ENCODE measurements at places on chromosomes 2 and 18.

- DNase-seq = no peak
These were observed 18.4 kb downstream of the UPP2 start for GRCh38 chr2:158120102-158120501.

GRCh38 chr2:36456227-36457175 lies 100.9 kb downstream of the CRIM1 start:
- DNase-seq = no peak

GRCh38 chr2:174546519-174547506 lies 50.8 kb downstream of the WIPF1 start:
- peak; percentile 54 for DNase-seq

DNA sequence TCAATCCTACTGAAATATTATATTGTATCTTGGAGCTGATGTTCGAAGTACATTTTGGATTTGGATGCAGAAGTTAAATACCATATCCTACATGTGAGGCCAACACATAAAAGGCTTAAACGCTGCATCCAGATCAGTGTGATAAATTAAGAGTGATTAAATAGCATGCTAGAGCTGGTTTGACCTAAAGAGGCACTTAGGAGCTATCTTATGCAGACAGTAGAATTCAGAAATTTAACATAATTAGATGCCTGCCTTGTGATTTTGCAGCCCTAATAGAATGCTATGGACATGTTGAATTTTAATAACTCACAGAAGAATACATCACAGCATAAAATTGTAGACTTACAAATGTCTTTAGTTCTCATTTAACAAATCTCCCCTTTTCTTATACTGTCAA lies 501.2 kb upstream of the LINC00305 start:
- DNase-seq = no peak

DNA sequence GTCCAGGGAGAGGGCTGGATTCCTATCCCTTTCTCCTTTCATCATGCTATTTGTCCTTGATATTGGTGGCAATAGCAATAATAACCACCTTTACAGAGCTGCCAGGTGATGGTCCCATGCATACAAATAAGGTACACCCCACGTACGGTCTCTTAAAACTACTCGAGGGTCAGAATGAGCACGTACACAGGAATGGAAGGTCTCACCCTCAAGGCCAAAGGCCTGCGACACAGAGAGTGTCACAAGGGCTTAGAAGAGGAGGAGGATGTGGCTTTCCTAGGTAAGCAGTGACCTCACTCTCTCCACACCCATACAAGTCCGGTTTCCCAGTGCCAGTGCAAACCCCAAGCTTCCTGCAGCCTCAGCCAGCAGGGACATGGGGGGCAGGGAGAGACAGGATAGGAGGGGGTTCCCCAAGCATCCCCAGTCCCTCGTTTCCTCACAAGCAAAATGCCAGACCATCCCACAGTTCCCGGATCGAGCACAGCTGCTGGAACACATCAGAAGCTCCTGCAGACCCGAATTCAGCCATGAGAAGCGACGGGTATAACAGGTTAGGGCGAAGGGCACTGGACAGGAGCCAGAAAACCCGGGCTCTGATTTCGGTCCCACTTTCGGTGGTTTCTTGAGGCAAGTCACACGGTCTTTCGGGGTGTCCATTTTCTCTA lies 49.2 kb downstream of the PLB1 start:
- DNase-seq = no peak

DNA sequence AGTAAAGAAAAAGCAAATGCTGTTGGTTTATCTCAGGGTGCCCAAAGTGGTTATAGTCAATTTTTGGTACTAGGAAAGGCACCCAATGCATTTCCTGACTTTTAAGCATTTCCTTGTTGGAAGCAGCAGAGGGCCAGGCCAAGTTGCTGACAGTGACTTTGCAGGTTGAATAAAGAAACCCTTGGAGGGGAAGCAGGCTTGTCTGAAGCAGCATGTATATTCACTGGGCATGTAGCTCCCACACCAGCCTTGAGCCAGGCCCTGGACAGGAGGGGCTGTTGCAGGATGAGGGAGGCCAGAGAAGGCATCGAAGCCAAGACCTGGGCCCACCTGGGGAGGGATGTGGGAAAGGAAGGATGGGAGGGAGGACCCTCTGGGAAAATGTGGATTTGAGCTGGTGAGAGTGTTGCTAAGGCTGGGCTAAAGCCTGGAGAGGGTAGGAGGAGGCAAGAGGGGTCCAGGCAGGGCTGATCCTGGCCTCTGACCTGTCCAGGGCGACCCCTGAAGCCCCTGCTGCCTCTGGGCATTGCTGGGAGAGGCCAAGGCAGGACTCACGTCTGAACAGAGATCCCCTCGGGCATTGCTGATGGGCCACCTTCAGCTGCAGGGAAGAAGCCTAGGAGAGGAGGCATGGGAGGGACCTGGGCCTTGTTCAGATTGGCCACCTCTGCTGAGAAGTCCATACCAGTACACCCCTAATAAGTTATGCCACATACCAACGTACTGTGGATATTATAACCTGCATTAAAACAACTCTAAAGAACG lies 79.6 kb downstream of the STPG4 start:
- no peak for DNase-seq

DNA sequence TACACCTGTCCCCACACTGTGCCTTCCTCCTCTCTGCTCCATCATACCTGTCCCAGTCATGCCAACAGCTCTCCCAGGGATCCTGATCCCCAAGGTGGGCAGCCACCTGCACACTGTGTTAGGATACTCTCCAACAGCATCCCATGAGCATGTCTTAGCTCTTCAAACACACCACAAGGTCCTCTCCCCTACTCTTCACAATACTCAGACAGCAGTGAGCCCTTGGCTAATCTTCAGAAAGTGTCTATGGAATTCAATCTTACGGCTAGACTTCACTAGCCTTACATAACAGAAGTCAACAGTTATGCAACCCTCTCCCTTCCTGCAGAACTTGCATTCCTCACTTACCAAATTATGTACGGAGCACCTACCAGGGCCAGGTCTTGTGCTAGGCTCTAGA lies 79.9 kb downstream of the MYO5B start:
- DNase-seq = no peak

GRCh38 chr2:178905261-178905660 lies 98.0 kb upstream of the TTN start:
- no peak for DNase-seq

GRCh38 chr18:37529863-37530262 lies 35.7 kb downstream of the CELF4 start:
- DNase-seq = no peak

DNA sequence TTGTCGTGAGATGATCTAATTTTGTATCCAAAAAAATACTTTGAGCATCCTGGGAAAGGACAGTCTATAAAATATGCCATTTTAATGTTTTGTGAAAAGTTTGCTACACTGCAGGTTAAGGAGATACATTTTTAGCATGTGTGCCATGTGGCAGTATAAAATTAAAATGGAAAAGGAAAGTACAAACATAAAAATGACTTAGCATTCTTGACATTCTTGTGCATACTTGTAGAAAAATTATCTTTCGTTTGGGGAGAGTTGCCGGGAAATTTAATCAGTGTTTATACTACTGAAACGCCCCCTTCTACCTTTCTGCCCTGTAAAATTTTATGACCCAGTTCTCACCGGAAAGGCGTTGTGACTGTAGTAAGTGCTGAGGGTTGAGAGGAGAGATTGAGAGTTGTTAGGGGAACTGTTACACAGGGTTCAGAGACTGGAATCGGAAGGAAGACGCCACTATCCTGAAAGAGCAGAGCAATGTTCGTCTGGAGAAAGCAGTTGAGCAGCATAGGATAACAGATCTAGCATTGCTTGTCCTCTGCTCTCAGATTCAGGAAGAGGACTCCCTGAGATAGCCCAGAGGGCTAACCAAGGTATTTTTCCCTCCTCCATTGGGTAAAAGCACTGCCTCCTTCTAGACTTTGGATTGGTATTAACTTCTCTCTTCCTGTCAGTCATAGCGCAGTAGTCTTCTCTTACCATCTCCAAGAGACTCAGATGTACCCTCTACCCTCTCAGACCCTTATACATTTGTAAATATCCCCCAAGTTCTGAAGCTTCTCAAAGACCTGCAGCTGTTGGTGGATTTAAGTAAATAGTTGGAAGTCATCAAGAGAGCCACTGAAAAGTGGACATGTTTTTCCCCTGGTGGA lies 2.7 kb downstream of the CDH20 start:
- peak; percentile 23 for DNase-seq

DNA sequence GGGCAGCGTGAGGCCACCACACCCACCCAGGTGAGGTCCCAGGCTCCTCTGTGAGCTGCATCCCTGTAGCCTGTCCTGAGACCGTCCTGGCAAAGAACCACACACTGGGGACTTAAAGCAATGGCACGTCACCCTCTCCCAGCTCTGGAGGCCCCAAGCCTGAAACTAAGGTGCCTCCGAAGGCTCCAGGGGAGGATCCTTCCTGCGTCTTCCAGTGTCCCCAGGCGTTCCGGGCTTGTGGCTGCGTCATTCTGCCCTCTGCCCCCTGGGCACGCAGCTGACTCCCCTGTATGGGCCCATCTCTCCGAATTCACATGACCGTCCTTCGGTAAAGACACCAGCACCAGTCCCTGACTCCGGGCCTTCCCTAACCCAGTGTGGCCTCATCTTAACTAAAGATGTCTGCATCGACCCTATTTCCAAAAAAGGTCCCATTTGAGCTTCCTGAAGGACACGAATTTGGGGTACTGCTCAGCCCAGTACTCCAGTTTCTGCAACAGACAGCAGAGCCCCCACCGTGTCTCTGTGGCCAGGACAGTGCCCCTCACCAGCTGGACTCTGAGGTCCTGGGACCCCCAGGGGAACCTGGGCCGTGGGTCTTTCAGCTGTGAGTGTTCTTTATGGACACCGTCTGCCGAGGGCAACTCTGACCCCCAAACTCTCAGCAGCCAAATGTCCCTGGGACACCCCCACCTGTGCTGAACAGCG lies 75.2 kb upstream of the CTDP1 start:
- DNase-seq = no peak

GRCh38 chr18:37432436-37433195 lies 133.0 kb downstream of the CELF4 start:
- no peak for DNase-seq

- DNase-seq = no peak
These were observed 116.8 kb downstream of the SPTBN1 start for GRCh38 chr2:54572636-54573536.

DNA sequence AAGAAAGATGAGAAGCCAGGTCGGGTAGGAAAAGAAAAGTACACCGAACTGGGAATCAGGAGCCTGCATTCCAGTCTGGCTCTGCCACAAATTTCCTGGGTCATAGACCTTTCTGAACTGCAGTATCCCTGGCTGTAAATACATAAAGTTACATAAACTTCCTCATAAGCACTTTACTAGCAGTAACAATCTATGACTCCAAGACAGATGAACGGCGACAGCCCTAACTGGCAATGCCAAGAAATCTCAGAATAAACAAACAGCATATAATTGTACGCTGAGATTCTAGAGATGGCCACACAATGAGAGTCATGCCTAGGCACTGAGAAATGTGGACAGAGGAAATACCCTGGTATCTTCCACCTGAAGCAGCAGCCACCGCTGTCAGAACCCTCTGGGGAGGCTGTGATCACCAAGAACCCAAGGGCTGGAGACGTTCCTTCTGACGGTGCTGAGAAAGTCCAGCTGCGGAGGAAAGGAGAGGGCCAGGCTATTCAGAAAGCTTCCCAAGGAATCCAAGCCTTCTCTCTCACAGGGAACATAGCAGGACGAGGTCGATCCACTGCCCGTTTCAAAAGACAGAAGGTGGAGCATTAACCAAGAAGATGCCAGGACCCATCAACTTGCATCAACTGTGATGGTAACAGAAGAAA lies 89.3 kb upstream of the SLC66A3 start:
- DNase-seq = no peak

- no peak for DNase-seq
These were observed 49.9 kb downstream of the SNED1 start for GRCh38 chr2:241048149-241048948.

DNA sequence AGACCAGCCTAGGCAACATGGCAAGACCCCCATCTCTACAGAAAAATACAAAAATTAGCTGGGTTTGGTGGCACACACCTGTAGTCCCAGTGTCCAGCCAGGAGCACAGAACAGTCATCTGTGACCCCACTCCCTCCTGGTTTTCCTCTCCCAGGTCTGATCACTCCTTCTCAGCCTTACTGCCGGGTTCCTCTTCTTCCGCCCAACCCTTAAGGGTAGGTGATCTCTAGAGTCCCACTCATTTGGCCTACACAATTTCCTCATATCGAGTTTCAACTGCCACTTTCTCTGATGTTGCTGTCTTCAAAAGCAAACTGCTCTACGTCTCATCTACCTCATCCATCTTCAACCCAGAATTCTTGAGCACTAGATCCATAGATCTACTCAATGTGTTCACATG lies 13.4 kb upstream of the MAT2A start:
- DNase-seq = no peak

- DNase-seq = no peak
These were observed 93.6 kb upstream of the FAM117B start for GRCh38 chr2:202541137-202541536.

DNA sequence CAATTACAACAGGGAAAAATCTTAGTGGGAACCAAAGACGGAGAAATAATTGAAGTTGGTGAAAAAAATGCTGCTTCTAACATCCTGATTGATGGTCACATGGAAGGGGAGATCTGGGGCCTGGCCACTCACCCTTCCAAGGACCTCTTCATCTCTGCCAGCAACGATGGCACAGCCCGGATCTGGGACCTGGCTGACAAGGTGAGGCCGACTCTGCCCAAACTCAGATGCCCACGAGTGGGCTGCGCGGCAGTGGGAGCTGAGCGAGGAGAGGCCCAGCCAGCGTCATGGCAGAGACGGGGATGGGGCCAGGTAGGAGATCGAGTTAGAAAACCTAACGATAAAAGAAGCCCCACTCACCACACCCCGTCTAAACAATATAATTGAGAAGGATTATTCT lies 87.7 kb downstream of the RTN4 start:
- DNase-seq = no peak

GRCh38 chr2:19614066-19614465 lies 255.6 kb upstream of the OSR1 start:
- DNase-seq = no peak

- DNase-seq = no peak
These were observed 41.2 kb downstream of the SRD5A2 start for GRCh38 chr2:31539505-31539904.

- DNase-seq = no peak
These were observed 4.4 kb upstream of the KYNU start for GRCh38 chr2:142872882-142873724.

- DNase-seq = no peak
These were observed 371.9 kb downstream of the IRS1 start for GRCh38 chr2:226427538-226428307.

DNA sequence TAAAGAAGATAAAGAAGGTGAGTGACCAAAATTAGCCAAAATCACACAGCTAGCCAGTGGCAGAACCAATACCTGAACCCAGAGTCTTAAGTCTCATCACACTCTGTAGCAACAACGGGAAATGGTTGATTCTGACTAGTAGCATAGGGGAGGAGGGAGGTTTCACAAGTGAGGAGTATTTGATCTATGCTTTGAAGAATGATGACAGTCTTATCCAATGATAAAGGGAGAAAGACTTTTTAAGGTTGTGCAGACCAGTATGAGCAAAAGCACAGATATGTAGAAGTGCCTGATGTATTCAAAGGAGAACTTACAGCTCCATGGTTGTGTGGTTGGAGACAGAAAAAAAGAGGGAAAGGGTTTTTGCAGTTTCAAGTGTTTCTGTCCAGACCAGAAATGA lies 50.7 kb upstream of the LINC00305 start:
- DNase-seq = no peak
